Germinal center (tissue), 1 donor: ENCODE measurements at places on chromosomes 1 and 21.

GRCh38 chr1:14568716-14569355 lies 29.6 kb upstream of the KAZN start:
- DNase-seq = no peak

GRCh38 chr1:230735447-230735846 lies 11.7 kb upstream of the CAPN9 start:
- DNase-seq = no peak

- DNase-seq = peak; percentile 8
These were observed 90.8 kb downstream of the GTF2B start for GRCh38 chr1:88800382-88801051.

GRCh38 chr1:85650645-85651044 lies 57.6 kb downstream of the ZNHIT6 start:
- DNase-seq = no peak

DNA sequence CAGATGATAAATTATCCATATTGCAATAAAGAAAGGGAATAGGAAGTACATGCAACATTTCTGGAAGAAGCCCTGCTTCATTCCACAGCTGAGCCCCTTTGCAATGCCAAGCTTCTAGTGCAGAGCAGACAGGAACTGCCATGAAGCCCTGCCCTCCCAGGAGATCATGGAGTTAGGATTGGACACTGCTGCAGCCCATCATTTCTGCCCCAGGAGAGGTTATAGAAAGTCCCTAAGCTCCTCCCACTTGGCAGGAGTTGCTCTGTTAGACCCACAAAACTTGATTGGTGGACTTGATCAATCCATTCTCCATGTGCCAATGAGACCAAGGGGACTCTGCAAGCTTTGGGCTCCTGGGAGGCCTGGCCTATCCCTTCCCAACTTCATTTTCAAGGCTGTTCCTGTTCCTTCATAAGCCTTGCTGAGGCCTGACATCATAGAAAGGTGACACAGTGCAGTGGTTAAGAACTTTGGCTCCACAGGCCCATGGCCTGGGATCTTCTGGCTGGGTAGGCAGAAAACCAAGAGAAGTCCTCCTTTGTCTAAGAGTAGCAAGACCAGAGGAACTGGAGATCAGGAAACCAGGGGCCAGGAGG lies 1.3 kb upstream of the LAPTM5 start:
- no peak for DNase-seq

DNA sequence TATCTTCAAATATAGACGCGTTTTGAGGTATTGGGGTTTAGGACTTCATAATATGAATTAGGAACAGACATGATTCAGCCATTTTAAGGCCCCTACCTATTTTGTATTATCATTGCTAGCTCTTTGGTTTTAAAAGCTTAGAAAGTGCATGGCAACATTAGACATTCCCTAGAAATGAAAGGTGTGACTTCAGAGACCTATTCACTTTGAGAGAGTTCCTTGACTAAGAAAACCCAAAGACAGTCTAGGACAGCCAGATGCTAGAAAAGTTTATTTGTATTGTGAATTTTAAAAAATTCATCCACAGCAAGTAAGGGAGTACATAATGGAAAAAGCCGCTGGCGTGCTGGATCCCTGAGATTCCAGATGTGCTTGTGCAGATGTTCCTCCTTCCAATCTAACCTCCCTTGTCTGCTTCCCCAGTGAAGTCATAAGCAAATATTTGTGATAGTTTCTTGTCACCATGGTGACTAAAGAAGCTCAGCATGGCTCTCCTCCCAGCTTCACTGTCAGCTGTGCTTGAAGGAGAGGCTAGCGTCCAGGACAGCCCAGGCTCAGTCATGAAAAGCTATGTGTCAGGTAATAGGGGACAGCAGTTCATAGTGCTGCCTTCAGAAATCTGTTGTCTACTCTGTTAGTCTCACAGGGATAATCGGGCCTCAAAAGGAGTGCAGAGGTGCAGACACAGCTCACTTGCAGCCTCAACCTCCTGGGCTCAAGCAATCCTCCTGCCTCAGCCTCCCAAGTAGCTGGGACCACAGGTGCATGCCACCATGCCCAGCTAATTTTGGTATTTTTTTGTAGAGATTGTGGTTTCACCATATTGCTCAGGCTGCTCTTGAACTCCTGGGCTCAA lies 34.8 kb downstream of the KPNA6 start:
- no peak for DNase-seq

- no peak for DNase-seq
These were observed 28.5 kb downstream of the KCND3 start for GRCh38 chr1:111961016-111961415.

DNA sequence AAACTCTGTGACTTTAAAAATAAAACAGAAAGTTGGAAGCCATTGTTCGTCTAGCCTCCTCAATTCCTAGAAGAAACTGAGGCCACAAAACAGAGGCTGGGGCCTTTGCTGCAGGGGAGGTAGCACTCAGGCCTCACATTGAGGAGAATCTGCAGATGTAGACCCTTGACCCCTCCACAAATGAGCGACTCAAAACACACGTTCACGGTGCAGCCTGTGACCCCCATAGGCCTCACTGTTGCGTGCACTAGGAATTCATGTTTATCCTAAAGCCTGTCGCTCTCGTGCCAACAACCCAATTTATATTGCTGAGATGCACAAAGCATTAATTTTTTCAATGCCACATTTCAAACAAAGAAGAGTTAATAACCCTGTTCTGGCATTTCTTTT lies 5.6 kb downstream of the TMEM51 start:
- DNase-seq = no peak

GRCh38 chr1:11350265-11350664 lies 77.3 kb downstream of the UBIAD1 start:
- DNase-seq = no peak

DNA sequence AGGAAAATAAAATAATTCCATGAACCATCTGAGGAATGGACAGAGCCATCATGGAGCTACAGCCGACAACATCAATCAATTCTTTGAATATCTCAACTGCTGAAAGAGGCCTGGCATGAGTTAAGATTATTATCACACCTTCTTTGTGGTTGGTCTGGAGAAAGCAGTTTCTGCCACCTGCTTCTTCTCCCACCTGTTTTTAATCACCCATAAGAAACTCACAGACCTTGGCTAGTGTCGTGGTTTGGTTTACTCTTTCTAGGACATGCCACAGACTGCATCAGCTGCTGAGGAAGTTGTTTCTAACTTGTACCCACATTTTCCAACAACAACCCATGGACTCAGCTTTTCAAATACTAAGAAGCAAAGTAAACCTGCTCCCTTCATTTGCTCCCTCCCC lies 65.6 kb downstream of the NTPCR start:
- no peak for DNase-seq

GRCh38 chr1:206466840-206467649 lies 3.2 kb upstream of the IKBKE start:
- no peak for DNase-seq

DNA sequence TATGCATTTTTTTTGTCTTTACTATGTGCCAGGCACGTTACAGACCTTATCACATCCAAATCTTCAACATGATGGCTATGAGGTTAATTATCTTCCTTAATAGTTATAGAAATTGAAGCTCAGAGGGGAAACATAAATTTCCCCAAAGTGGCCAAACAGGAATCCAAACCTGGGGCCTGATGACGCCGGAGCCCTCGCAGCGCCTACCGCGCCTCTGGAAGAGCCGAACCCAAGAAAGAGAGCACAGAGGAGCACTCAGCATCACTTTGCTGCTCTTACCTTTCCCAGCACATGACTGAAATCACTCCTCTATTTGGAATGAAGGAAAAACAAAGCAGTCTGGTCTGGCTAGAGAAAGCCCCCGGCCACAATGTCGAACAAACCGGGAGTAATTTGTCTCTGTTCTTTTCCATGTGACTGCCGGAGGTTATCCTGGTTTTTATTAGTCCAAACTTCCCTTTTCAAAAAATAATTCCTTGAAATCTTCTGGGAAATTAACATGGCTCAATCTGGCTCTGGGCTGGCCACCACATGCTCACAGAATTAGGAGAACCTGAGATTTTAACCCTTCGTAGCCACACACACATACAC lies 195.5 kb downstream of the ADSS2 start:
- no peak for DNase-seq

DNA sequence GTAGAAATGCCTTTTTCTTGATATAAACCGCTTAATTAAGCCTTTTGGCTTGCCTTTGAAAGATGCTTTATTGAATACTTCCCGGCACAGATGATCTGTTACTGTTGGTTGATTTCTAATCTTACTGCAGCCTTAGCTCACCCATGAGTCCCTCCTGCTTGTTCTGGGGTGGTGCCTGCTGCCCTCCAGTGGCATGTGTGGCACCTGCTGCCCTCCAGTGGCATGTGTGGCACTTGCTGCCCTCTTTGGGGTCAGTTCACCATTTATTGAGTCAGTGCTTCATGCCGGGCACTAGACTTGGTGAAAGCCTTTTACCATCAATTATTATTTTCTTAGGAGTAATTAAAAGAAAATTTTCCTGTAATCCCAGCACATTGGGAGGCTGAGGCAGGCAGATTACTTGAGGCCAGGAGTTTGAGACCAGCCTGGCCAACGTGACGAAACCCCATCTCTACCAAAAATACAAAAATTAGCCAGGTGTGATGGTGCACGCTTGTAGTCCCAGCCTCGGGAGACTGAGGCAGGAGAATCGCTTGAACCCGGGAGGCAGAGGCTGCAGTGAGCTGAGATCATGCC lies 54.3 kb downstream of the ADARB1 start:
- DNase-seq = peak; percentile 70

DNA sequence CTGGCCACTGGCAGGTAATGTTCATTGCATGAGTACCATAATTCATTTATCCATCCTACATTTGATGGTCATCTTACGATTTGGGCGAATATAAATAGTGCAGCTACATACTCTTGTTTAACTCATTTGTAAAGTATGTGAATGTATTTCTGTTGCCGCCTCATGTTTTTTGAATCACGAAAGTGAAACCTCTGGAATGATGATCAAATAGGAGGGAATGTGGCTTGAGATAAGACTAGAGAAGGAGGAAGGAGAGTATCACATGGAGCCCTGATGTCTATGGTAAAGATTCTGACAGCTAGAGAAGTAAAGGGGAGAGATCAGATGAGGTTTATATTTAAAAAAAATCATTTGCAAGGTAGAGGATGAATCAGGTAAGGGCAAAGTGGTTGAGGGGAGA lies 8.0 kb downstream of the MRPS14 start:
- DNase-seq = no peak

- no peak for DNase-seq
These were observed 188.4 kb downstream of the RRAGC start for GRCh38 chr1:38671221-38671620.

DNA sequence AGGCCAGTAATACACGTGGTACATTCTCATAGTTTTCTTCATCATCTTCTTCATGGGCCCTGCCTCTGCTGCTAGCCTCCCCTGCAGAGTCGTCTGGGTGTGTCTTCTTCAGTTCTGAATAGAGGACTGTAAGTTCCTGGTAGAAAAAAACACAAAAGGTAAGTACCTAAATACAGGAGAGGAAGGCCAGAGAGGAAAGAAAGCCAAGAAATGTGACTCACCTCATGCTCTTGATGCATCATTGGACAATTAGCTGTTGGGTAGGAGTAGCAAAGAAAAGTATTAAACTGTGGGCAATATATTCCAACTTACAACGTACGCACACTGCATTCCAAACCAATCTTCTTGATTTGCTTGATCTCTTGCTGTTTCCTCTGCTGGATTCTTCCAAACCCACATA lies 21.8 kb downstream of the FCRL3 start:
- DNase-seq = no peak

DNA sequence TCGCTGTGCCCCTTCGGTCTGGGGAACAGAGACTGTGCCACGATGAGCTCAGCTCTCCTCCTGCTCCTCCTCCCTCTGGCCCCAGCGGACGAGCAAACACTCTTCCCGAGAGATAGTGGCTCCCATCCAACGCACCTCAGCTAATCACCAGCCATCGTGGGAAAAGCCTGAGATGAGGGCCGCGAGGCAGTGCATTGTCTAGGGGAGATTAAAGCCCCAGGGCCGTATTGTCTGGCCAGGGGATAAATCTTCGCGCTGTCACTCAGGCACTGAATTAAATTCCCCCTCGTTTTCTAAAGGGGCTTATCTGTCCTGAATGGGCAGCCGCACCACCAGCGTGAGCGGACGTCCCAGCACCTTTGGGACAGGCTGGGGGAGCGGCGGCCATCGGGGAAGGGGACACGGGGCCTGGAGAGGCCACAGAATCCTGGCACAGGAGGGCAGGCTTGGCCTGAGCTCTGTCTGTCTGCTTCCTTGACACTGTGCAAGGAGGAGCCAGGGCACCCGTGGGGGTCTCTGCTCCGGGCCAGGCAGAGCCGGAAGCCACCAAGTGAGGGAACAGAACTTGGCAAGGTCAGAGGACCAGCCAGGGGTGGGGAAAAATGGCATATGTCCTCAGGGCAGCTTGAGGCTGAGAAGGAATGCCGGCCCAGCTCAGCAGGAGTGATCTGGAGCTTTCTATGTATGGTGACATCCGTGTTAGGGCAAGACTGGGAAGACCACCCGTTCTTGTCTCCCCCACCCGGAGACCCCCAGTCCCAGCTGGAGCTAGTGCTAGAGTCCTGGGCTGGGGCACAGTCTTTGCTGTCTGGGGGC lies 32.3 kb downstream of the PRDM16 start:
- DNase-seq = no peak

GRCh38 chr1:153612755-153613331 lies at the start of gene S100A16:
Gene S100A16, minus strand, starts transcription at chr1:153613137. Its CDS starts 4,986 bp downstream, at chr1:153608151.
- DNase-seq = no peak

DNA sequence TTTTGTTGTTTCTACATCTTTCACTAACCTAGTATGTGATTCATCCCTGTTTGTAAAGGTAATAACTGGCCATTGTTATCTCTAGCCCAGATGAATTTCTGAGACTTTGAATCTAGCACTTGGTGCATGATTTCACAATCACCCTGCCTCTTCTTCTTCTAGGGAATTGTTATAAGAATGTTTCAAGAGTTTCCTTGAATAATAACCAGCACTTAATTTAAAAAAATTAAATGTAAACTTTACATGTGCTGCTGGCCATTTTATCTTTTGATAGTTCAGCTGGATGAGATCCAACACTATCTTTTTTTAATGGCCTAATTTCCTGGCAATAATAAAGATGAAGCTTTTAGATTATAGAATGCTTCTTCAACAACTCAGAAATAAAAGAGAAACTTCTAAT lies 31.8 kb downstream of the UBE2U start:
- DNase-seq = no peak

GRCh38 chr1:166354406-166354805 lies 187.6 kb upstream of the FAM78B start:
- DNase-seq = no peak
